ENCODE measurements at places on chromosomes 1 and 21. TPM values are rescaled to one million over a fixed set of nuclear protein-coding genes. Genes with fewer than 3 reads are reported as not detected.
A peak's percentile ranks its signal among the peaks of the same experiment; 100 is the strongest.

- peaks cover 16% of the 10 kb centered on the region for H3K36me3 ChIP-seq
- no peaks in the 10 kb centered on the region for H3K27me3 ChIP-seq
- peak overlapping the region; percentile 86 for H3K4me3 ChIP-seq
- DNase-seq: peak; percentile 54
- H3K4me1 ChIP-seq: peaks cover 5% of the 10 kb centered on the region
- H3K27ac ChIP-seq: peak overlapping the region; percentile 27
These were observed 846 bp upstream of the PER3 start for GRCh38 chr1:7783178-7783711.

DNA sequence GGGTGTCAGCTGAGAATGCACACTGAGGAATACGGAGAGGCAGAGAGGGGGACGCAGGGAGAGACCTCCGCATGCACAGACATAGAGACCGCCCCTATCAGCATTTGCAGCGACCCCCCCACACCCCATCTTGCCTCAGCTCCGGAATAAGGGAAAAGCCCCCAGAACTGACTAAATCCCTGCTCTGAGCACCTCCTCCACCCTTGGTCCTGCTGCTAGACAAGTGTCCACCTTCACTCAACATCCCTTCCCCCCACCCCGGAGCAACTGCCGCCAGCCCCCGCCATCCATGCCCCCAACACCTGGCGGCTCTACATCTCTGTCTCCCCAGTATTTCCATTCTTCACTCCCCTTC is 769 bp downstream of the SV2A start:
- peak overlapping the region; percentile 86 for H3K4me3 ChIP-seq
- no peak overlapping the region for H3K27ac ChIP-seq
- peaks cover 9% of the 10 kb centered on the region for H3K36me3 ChIP-seq
- H3K4me1 ChIP-seq: peaks cover 35% of the 10 kb centered on the region
- no peak for DNase-seq
- no peaks in the 10 kb centered on the region for H3K27me3 ChIP-seq

DNA sequence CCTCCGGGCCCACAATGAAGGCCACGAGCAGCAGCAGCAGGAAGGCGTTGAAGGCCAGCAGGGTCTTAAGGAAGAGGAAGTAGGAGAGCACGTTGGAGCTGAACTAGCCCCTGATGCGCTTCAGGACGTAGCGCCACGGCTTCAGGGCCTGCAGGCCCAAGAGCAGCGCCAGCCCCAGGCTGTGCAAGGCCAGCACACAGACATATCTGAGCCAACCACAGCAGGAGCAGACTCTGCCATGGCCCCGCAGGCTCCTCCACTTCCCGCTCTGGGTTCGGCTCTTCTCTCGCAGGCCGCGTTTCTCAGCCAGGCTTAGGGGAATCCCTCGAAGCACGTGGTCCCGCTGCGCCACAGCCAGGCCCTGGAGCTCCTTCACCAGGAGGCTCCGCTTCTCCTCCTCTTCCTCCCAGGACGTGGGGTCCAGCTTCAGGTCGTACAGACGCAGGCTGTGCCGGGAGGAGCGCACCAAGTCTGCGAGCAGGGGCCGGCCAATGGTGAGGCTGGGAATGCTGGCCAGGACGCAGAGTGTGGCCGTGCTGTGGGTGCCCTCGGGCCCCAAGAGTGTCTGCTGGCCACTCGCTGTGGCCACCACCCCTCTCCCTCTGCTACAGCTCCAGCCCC is 41.7 kb downstream of the ZNF691 start:
- H3K27me3 ChIP-seq: no peaks in the 10 kb centered on the region
- H3K4me3 ChIP-seq: no peak overlapping the region
- peaks cover 6% of the 10 kb centered on the region for H3K4me1 ChIP-seq
- H3K27ac ChIP-seq: peak overlapping the region; percentile 62
- no peak for DNase-seq

GRCh38 chr1:239125893-239126292 is 260.5 kb upstream of the CHRM3 start:
- no peaks in the 10 kb centered on the region for H3K27me3 ChIP-seq
- H3K36me3 ChIP-seq: no peaks in the 10 kb centered on the region
- H3K4me1 ChIP-seq: peaks cover 31% of the 10 kb centered on the region
- no peak overlapping the region for H3K4me3 ChIP-seq
- DNase-seq: no peak
- H3K27ac ChIP-seq: no peak overlapping the region

GRCh38 chr1:159791461-159791860 is 10.7 kb downstream of the DUSP23 start:
- H3K27me3 ChIP-seq: peaks cover 42% of the 10 kb centered on the region
- no peak overlapping the region for H3K4me3 ChIP-seq
- no peak for DNase-seq
- no peaks in the 10 kb centered on the region for H3K4me1 ChIP-seq
- no peaks in the 10 kb centered on the region for H3K36me3 ChIP-seq

DNA sequence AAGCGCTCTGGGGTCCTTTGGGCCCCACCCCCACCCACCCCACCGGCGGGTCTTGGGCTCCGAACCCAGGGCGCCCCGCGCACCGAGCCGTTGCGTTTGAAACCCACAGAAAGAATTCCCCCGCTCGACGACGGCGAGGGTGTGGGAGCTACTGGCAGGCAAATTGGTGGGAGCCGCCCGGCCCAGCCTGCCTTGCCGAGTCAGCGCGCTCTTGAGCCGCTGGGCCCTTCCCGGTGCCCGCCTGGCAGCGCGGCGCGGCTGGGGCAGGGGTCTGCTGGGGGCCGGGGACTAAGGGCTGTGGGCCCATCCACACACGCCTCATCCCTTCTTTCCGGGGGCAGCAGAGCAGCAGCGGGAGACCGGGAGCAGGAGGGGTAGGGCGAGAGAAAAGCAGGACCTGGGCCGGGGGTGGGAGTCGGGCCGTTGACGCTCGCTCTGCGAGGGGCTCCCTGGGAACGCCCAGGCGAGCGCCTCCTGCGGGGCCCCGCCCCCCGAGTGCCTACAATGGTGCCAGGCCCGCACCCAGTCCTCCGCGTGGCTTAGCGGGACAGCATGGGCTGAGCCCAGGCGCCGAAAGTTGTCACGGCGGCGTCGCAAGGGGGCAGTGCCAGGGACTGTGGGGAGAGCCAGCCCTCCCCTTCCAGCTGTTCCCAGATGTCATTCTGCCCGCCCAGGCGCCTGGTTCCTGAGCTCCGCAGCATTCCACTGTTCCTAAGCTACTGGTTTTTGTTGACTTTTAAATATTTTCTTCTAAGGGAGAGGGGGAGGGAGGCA is at the start of gene C1orf94:
Gene C1orf94 (plus strand): TSS at position 78 of the 774 bp plus-strand sequence. CDS start 883 bp downstream, outside the sequence.
- H3K27ac ChIP-seq: no peak within 1 kb of the TSS
- H3K36me3 ChIP-seq: no peaks in the 10 kb centered on the region
- no peaks in the 10 kb centered on the region for H3K4me1 ChIP-seq
- peaks cover 69% of the 10 kb centered on the region for H3K27me3 ChIP-seq
- no peak for DNase-seq
- H3K4me3 ChIP-seq: no peak within 1 kb of the TSS

DNA sequence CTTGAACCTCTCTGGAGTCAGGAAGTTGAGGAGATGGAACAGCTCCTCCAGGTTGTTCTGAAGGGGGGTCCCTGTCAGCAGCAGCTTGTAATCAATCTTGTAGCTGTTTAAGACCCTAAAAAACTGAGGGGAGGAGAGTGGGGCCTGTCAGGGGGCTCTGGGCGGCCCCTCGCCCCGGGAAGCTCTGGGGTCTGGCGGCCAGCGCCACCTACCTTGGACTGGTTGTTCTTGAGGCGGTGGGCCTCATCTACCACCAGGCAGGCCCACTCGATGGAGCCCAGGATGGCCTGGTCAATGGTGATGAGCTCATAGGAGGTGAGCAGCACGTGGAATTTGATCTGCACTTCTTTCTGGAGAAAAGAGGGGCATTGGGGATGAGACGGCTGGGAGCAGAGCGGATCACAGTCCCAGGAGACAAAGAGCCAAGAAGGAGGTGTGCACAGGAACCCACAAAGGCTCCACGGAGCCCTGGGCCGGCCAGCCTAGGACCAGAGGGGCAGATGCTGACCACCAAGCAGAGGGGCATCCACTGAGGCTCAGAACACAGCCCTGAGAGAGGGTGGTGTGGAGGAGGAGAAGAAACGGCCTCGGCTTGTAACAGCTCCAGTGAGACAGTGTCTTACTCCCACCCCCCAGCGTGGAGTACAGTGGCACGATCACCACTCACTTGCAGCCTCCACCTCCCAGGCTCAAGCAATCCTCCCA is 43.5 kb downstream of the CHD5 start:
- no peak overlapping the region for H3K4me3 ChIP-seq
- DNase-seq: no peak
- H3K27me3 ChIP-seq: no peaks in the 10 kb centered on the region
- no peak overlapping the region for H3K27ac ChIP-seq
- no peaks in the 10 kb centered on the region for H3K4me1 ChIP-seq

- peaks cover 97% of the 10 kb centered on the region for H3K27me3 ChIP-seq
- H3K27ac ChIP-seq: no peak overlapping the region
- H3K4me1 ChIP-seq: peaks cover 60% of the 10 kb centered on the region
- no peak for DNase-seq
- peak overlapping the region; percentile 63 for H3K4me3 ChIP-seq
These were observed 15.6 kb downstream of the PAX7 start for GRCh38 chr1:18646091-18646785.

- peaks cover 7% of the 10 kb centered on the region for H3K36me3 ChIP-seq
- no peak overlapping the region for H3K4me3 ChIP-seq
- peaks cover 96% of the 10 kb centered on the region for H3K27me3 ChIP-seq
- H3K4me1 ChIP-seq: no peaks in the 10 kb centered on the region
- H3K27ac ChIP-seq: no peak overlapping the region
These were observed 94.2 kb downstream of the PRKAB2 start for GRCh38 chr1:147077936-147078605.

DNA sequence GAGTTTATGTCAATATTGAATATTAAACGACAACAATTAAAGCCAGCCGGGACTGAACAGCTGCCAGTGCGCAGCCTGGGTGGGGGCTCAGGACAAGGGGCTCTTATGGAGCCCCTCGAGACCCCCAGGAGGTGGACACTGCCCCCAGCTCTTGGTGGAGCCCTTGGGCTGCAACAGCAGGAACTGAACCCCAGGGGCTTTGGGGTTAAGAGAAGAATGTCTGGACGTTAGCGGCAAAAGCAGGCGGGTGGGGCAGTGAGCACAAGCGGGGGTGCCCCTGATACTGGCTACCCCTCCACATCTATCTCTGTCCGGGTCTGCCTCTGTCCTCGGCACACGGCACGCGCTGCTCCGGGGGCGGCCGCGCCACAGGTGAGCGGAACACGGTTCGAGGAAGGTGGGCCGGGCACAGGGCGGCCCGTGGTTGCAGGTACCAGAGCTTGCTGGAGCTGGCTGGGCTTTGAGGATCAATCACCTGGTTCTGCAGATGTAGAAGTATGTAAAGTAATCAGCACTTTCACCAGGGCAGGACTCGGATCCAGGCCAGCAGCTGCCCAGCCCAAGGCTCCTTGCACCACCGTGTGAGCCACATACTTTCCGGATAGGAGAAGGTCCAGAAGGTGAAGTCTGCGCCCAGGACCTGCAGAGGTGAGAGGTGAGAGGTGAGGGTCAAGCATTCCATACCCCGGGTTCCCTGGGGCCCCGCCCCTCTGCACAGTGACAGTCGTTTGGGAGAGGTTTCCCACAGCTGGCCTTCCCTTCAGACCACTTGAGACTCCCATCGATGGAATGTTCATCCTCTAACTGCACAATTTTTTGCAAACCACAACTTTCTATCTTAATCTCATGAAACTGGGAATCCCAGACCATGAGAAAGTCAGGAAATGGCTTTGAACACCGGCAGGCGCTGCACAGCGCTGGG is 12.4 kb upstream of the POFUT2 start:
- peaks cover 15% of the 10 kb centered on the region for H3K4me1 ChIP-seq
- DNase-seq: no peak
- H3K4me3 ChIP-seq: no peak overlapping the region
- peaks cover 5% of the 10 kb centered on the region for H3K27me3 ChIP-seq
- H3K36me3 ChIP-seq: peaks cover 3% of the 10 kb centered on the region

DNA sequence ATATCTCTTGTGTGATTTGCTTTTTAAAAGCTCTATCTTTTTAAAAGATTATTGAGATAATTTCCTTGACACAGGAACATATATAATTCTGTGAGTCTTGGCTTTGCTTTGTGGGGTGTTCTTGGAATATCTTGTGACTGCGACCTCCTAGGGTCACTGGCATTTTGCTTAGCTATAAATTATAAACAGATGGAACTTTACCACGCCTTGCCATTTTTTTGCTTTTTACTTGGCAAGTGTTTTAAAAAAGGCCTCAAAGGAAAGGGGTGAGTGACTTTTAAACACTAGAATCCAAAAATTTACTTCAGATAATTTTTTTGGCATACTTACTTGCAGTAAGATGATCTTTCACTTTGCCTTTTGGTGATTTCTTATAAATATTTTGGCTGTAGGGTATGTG is 43.6 kb downstream of the ALG6 start:
- no peak overlapping the region for H3K27ac ChIP-seq
- no peaks in the 10 kb centered on the region for H3K36me3 ChIP-seq
- no peaks in the 10 kb centered on the region for H3K27me3 ChIP-seq
- peaks cover 4% of the 10 kb centered on the region for H3K4me1 ChIP-seq
- H3K4me3 ChIP-seq: no peak overlapping the region

- no peaks in the 10 kb centered on the region for H3K4me1 ChIP-seq
- no peak overlapping the region for H3K27ac ChIP-seq
- H3K36me3 ChIP-seq: no peaks in the 10 kb centered on the region
- H3K27me3 ChIP-seq: peaks cover 10% of the 10 kb centered on the region
These were observed 117.2 kb downstream of the PCP4 start for GRCh38 chr21:39984286-39984991.

- no peak overlapping the region for H3K4me3 ChIP-seq
- peaks cover 5% of the 10 kb centered on the region for H3K36me3 ChIP-seq
- no peaks in the 10 kb centered on the region for H3K27me3 ChIP-seq
- H3K27ac ChIP-seq: peak overlapping the region; percentile 75
These were observed 27.3 kb upstream of the EVA1B start for GRCh38 chr1:36350659-36351226.

DNA sequence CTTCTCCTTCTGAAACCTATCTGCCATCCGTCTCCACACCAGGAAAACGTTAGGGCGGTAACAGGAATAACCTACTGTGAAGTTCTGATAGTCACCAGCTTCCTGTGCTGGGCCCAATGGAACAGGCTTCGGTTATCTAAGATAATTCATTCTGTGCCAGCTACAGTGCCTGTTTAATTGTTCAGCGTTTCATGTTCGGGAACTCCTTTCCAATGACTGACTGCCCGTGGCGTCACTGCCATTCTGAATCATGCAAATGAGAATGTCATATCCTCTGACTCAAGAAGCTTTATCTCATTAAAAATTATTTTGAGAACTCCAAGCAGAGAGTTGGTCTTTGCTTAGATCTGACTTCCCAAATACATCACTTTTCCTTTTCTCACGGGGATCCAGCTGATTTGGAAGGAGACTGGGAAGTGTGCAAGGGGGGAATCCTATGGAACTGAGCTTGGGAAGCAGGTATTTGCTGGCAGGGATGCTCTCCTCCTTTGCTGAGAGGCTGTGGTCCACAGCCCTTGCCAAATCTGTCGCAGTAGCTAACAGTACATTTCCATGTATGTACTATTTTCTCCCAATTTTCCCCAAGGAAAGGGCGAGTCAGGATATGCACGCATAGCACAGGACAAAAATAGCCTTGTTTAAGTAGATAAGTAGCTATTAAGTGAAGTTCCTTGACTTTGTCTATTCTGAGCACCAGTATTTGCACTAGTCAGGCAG is 358.7 kb downstream of the LTN1 start:
- H3K4me1 ChIP-seq: no peaks in the 10 kb centered on the region
- H3K4me3 ChIP-seq: no peak overlapping the region
- no peak overlapping the region for H3K27ac ChIP-seq
- no peaks in the 10 kb centered on the region for H3K27me3 ChIP-seq

Gene TTC22
- total RNA-seq: not detected

Gene SPTA1
- total RNA-seq: not detected

Gene EFNA1
- total RNA-seq: 0.50 TPM

Gene UBE2U
- total RNA-seq: not detected

Gene LCE6A
- not detected for total RNA-seq

Gene S100A16
- 7.1 TPM for total RNA-seq

Gene OR2L3
- not detected for total RNA-seq

Gene PADI1
- total RNA-seq: not detected

Gene C1orf167
- not detected for total RNA-seq

Gene GJA4
- total RNA-seq: 22.3 TPM

Gene F13B
- not detected for total RNA-seq

Gene B4GALT2
- 88.7 TPM for total RNA-seq

Gene FMN2
- total RNA-seq: 13.2 TPM

Gene TRIM67
- 1.6 TPM for total RNA-seq

Gene CA6
- total RNA-seq: not detected

Gene C1orf53
- 3.1 TPM for total RNA-seq

All from neural crest cell (in vitro differentiated cells).